ENCODE measurements at places on chromosomes 7 and 10.

- no peak for DNase-seq
These were observed 31.8 kb upstream of the ELFN1 start for GRCh38 chr7:1638215-1638661.

DNA sequence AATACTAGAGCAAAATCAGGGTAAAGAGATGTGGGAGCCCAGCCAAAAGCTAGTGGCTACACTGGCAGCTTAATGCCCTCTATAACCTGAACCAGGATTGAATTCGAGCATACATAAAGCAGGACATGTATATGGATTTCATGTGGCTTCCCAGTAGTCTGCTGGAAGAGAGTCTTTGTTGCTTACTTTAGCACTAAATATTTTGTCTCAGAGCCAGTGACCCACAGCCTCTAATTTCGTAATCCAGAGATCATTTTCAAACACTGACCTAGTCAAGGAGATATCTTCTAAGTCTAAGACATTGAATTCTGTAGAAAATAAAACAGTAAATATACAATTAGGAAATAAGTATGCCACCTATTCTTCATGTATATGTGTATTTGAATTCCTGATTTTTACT is 64.2 kb upstream of the GNAI1 start:
- no peak for DNase-seq

GRCh38 chr7:1725766-1726630 is 55.9 kb downstream of the ELFN1 start:
- DNase-seq, result no peak

DNA sequence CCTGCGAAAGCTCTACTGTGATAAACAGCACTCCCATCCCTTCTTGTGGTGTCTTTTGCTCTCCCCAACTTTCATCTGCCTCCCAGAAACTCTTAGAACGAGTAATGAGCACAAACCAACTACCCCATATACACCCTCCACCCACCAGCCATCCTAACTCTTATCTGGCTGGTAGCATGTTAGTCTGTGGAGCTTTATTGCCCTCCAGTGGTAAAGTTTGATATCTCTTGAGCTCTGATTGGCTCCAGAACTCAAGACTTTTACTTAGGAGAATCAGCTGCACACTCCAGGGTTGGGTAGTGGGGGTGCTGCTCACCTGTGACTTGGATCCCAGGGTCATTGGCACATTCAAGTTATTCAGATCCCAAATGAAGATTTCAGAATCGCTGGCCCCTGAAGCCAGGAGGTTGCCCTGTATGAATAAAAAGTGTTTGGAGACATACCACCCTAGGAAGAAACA is 10.9 kb downstream of the SEC31B start:
- DNase-seq, result no peak

DNA sequence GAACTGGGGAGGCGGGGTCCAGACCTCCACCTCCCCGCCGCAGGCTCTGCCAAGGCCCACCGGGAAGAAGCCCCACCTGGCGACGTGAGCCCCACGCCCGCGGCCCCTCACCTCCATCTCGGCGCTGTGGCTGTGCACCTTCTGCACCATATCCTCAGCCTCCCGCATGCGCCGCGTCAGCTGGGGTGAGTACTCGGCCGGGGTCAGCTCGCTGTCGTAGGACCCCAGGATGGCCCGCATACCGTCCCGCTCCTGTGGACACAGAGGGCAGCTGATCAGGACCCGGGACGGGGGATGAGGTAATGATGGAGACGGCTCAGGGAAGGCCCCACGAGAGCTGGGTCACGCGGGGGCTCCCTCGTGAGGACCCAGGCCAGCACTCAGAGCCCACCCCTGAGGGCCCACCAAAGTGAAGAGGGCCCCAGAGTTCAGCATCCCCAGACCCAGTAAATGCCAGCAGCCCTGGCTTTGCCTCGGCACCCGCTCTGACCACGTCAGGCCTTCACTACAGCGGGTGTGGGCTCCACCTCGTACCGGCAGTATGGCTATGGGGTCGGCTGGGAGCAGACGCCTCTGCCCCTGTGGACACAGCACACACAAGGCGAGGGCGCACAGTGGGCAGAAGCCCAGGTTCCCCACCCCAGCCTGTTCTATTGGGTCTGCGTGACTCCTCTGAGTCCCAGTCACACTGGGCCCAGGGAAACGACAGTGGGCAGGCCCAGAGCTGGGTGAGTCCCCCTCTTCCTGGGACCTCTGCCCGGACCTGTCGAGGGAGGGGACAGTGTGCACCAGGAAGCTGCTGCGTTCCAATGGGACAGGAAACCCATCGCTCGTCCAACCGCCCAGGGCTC is 218.1 kb downstream of the MAD1L1 start:
- no peak for DNase-seq

DNA sequence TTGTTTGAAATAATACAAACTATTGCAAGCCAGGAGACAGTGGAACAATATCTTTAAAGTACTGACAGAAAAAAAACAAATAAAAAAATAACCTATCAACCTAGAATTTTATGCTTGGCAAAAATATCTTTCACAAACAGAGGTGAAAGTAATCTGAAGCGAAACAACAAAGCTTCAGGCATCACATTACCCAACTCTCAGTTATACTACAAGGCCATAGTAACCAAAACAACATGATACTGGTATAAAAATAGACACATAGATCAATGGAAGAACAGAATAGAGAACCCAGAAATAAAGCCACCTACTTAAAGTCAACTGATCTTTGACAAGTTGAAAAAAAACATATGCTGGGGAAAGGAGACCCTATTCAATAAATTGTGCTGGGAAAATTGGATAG is 26.5 kb upstream of the HECW1 start:
- no peak for DNase-seq

- DNase-seq, result no peak
These were observed 42.0 kb downstream of the MCU start for GRCh38 chr10:72733989-72734388.

DNA sequence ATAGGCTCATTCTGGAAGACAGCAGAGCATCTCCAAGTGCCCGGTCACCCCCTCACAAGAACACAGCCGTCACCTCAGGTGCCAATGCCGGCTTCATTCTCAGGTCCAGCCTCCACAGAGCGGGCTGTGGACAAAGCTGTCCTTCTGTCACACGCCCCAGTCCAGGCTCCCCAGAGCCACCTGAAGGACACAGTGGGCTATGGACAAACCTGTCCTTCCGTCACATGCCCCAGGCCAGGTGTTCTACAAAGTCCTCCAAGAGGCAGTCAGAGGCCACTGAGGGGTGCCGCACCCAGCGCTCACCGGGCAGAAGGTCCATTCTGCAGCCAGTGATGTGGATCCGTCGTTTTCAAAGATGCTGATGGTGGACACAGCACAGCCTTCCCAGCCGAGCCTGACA is 173.2 kb upstream of the PPP2R2D start:
- DNase-seq, result no peak

All from GM04504 (cell line).